ENCODE measurements at places on chromosomes 2 and 18.
A peak's percentile ranks its signal among the peaks of the same experiment; 100 is the strongest.

DNA sequence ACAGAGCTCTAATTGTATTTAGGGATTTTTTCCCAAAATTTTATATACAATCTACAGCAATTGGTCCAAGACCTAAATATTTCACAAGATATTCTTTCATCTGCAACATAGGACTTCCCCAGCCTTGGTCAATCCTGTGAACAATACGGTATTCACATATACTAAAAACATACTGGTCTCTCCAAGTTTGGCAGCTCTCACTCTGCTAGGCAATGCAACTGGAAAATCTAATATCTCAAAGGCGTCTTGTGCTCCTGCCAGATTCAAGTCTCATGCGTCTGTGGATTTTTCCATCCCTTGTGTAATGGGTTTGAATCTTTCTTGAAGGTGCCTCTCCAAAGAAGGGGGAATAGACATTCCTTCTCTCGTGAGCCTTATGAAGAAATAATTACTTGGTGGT lies 27.4 kb upstream of the MBOAT2 start:
- peak; percentile 52 for DNase-seq

GRCh38 chr18:52237551-52237950 lies 102.4 kb upstream of the DCC start:
- DNase-seq: peak; percentile 0

DNA sequence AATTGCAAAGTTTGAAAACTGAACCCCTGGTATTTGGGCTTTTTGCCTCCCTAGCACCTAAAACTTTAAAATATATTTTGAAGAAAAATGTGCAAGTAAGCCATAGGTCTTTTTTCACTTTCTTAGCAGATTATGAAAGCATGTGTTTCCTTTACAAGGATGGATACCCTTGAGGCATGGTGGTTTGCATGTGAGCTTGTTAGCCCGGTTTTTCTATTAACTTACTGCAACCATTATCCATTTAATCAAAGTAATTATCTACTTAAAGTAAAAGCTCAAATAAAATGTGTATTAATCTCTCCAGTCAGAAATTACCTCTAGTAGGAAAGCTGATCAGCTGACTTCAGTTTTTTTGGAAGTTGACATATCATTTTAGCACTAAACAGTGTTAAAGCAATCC lies 140.6 kb downstream of the EML6 start:
- no peak for DNase-seq

- DNase-seq: no peak
Measured at GRCh38 chr2:113202305-113203216, 28.8 kb downstream of the PSD4 start.

- peak; percentile 72 for DNase-seq
Measured at GRCh38 chr18:61833978-61834377, 58.8 kb downstream of the RNF152 start.

- DNase-seq: no peak
Measured at GRCh38 chr18:26071020-26071419, 19.4 kb downstream of the SS18 start.

GRCh38 chr2:66237803-66238379 lies 197.0 kb upstream of the MEIS1 start:
- no peak for DNase-seq

GRCh38 chr2:207469943-207470729 lies 59.6 kb upstream of the CREB1 start:
- DNase-seq: no peak

DNA sequence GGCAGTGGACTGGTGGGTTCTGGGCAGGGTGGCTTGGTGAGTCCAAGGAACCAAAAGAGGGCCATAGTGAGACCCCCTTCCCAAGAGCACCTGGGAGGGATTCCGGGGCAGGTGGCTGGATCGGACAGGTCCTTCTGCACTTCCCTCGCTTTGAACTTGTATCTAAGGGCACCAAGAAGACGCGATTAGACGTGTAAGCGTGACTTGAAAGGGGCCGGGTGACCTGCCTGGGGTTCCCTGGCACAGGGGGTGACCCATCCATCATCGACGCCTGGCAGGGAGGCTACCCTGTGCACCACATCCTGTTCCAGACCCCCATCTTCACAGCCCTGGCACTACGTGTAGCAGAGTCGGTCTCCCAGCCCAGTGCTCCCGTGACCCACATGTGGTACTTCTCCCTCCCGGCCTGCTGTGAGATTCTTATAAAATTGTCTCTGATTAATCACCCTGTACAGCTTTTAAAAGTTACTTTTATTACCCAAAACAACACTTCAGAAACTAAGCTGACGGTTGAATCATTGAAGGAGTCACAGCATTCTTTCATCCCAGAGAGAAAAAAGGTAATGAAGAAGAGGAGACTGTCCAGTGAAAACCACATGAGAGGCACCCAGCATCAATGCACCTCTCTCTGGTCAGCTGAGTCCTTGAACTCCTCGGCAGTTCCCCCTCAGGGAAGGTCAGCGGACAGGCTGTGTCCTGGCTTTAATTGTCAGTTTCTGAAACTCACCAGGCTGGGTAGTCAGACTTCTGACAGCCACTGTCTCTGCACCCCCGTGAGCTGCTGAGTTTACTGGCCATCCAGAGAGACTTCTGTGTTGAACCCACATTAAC lies 13.0 kb downstream of the SH3BP4 start:
- no peak for DNase-seq

GRCh38 chr2:170222298-170222697 lies 44.4 kb downstream of the MYO3B start:
- peak; percentile 43 for DNase-seq

DNA sequence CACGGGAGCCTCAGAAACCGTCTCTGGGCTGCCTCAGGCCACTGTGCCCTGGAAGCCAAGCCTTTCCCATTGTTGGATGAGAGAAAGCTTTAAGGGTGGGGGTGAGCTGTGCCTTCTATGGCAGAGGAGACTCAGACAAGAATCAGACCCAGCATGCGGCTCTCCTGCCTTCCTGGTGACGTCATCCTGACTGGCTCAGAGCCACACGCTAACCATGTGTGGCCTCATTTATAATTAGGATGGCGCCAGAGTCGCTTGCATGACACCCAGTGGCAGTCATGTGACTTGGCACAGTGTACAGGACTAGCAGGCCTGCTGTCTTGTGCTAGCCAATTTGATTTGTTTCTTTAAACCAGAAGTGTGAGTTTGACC lies 99.1 kb downstream of the SH3BP4 start:
- DNase-seq: peak; percentile 93

- DNase-seq: no peak
Measured at GRCh38 chr2:176177580-176178037, 10.9 kb upstream of the HOXD1 start.

- DNase-seq: no peak
Measured at GRCh38 chr18:54828986-54829385, 709 bp downstream of the RAB27B start.

DNA sequence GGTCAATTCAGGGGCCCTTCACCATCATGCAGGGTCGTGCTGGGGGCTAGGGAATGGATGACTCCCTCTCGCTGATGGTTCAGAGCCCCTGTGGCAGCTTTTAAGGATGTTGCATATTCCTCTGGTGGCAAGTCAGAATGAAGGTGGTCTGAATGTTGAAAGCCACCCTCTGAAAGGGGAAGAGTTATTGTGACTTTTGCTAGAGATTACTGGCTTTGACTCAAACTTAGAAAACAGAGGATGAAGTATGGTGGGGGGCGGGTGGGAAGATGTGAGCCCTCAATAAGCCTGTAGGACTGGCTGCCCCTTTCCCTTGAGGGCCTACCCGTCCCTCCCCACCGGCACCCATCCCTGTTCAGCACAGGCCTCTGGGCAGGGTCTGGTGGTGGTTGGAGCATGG lies 23.2 kb downstream of the MC2R start:
- DNase-seq: no peak

GRCh38 chr2:225052703-225053102 lies 10.4 kb upstream of the DOCK10 start:
- DNase-seq: peak; percentile 39

DNA sequence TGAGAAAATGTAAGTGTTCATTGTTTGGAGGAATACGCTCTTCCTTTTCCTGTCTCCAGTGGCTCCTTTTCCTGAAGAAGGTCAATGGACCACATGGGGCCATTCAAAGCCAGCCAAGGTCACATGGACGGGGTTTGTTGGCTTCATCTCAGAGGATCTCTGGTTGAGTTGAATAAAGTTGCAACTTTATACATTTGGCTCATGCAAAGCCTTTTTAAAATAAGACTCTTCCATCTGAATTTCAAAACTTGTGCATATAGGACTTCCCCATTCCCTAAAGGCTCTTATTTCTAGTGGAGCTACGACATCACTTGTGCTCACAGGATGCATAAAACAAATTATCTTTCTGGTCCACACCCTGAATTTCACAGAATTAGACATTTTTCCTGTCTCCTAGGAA lies 235.5 kb downstream of the CMPK2 start:
- no peak for DNase-seq

- DNase-seq: no peak
Measured at GRCh38 chr18:48228301-48228715, 180.9 kb downstream of the ZBTB7C start.

GRCh38 chr2:185628985-185629384 lies 109.6 kb upstream of the FSIP2 start:
- DNase-seq: no peak

Data from IMR-90 (cell line).